ENCODE measurements at places on chromosomes 7 and 10.
A peak's percentile ranks its signal among the peaks of the same experiment; 100 is the strongest.

DNA sequence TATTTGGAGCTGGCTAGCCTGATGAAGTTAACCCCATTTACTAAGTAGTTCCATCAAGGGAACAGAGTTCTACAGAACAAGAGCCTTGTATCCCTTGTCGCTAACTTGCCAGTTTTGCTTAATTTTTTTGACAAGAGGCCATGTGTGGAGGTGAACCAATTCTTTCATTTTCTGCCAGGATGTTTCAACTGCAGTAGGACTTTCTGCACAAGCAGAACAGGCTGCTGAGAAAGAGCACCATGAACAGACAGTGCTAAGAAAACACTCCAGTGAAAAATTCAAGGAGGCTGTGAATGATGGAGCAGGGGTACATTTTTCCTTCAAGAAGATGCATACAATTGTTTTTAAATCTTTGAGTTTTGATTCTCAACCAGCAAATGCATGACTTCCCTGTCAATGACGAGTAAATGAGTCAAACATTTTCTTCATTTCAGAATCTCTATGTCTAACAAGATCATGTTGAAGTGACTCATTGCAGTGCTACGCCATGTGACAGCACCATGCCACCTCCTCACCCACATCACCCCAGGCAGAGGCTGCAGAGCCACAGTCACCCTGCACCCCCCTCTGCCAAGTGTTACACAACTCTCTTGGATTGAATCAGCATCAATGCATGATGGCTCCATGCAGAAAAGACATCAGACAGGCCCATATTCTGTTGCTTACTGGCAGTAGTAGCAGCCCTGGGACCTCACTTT lies 193.1 kb downstream of the COBL start:
- DNase-seq, result peak; percentile 87

GRCh38 chr10:88090568-88091214 lies 227.3 kb downstream of the PTEN start:
- DNase-seq, result no peak

- DNase-seq, result no peak
Observed at GRCh38 chr7:51311166-51311565, 5.4 kb downstream of the COBL start.

DNA sequence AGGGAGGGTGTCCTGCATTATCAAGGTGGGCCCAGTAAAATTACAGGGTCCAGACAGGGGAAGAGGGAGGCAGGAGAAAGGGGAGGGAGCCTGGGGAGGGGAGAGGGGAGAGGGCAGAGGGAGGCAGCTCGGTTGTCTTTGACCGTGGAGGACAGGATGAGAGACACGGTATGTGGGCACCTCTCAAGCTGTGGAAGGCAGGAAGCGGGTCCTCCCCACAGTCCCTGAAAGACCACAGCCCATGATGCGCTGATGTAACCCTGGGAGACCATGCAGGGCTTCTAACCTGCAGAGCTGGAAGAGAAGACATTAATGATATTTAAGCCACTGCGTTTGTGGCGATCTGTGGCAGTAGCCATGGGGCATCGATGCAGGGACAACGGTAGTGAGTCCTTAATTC lies 27.2 kb upstream of the MNX1 start:
- DNase-seq, result no peak

DNA sequence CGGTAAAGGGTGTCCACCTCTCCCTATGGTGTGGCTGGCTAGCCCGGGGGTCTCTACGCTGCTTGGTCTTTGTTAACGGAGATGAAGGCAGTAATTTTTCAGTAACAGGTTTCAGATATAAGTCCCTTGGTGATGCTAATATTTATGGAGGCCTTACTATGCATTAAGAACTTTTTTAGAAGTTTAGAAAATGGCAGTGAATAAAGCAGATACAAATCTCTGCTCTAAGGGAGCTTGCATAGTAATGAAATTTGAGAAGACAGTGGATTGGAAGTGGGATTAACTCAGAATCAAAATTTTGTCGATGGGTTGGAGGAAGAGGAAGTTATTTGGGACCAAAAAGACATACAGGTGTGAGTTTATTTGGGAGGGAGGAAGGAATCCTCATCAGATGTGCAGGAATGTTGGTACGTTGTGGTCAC lies 445 bp downstream of the SSBP1 start:
- no peak for DNase-seq

DNA sequence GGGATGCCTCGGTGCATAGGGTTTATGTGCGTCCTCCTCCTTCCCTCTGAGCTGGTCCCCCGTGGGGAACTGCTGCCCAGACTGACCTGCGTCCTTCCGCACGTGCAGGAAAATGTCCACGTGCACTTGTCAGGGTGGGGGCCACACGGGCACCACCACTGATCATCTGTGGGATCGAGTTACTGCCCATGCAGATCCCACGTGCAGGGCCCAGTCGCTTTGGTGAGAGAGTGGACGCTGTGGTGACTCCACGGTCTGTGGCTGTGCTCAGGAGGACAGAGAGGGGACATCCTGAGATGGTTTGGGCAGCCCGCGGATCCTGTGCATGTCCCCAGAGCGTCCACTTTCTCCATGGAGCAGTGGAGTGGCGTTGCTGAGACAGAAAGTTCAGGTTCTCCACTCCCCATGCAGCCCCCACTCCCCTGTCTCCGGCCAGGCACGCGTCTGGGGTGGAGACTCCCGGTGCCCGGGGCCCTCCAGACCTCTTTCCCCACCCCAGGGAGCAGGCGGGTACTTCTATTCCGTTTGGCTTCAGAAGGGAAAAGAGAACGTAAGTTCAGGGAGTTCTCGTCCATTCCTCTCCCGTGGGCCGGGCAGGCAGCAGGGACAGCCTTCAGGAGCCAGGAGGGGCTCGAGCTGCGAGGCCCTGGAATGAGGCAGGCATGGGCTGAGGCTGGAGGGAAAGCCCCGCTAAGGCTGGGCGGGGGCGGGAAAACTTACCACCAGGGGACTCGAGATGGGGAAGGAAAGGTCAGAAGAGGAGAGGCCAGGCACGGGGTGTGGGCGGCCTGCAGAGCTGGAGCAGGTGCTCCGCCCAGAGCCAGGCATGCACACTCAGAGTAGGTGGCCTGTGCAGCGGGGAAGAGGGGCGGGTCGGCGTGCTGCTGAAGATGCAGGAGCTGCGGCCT lies 59.9 kb downstream of the EGFR start:
- DNase-seq, result no peak

GRCh38 chr7:46071601-46072000 lies 150.5 kb upstream of the IGFBP3 start:
- DNase-seq, result no peak

DNA sequence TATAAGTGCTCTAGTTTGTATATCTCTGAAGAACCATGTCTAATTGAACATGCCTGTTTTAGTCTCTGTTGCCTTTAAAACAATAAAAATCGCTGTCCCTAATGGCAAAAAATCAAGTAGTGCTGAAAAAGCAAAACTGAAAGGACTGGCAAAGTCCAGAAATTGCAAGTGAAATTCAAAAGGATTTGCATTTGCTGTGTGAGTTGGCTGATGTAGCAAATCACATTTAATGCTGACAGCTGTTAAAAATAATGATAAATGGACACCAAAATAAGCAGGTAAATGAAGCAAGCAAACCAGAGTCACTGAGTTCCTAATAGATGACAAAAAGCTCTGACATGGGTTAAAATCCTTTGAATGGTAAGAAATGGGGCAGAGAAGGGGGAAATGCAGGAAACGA lies 874.1 kb downstream of the GRM8 start:
- no peak for DNase-seq

GRCh38 chr7:129707910-129708499 lies 96.5 kb downstream of the NRF1 start:
- no peak for DNase-seq

GRCh38 chr10:122468926-122469781 lies 7.8 kb downstream of the HTRA1 start:
- peak; percentile 100 for DNase-seq

- DNase-seq, result no peak
Observed at GRCh38 chr10:36475746-36476145, 649.7 kb upstream of the ANKRD30A start.

DNA sequence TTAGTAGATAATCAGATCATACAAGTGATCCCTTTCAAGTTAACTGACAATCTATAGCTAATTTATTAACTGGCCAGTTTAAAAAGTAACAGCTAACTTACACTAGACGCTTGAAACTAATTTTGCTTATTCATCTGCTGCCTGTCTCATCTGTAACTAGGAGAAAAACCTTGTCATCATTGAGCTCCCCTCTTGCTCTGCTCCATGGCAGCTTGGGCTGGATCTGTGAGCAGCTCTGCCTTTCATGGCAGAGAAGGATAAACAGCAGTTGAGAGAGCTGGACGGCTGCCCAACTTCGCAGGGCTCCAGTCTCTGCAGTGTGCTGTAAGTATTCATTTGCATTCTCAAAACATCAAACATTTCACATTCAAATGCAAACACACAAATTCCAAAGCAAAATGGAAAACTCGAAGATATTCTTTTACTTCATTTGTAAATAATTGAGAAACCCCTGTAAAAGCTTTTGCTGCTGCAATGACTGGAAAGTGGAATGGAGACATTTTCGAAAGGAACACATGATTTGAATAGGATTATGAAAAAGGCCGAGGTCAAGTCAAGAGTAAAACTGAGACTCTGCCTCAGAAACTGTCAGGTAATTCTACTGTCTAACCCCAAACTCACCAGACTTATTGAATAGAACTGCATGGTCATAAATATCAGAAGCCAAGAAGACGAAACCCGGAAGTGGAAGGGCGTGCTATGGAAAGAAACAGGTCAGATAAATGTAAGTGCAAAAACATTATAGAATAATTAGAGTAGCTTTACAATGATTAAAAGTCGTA lies 17.6 kb downstream of the SLC35B4 start:
- no peak for DNase-seq

- no peak for DNase-seq
Observed at GRCh38 chr7:148211740-148212151, 378.8 kb upstream of the C7orf33 start.

GRCh38 chr7:31290601-31291000 lies 49.9 kb downstream of the NEUROD6 start:
- DNase-seq, result no peak

DNA sequence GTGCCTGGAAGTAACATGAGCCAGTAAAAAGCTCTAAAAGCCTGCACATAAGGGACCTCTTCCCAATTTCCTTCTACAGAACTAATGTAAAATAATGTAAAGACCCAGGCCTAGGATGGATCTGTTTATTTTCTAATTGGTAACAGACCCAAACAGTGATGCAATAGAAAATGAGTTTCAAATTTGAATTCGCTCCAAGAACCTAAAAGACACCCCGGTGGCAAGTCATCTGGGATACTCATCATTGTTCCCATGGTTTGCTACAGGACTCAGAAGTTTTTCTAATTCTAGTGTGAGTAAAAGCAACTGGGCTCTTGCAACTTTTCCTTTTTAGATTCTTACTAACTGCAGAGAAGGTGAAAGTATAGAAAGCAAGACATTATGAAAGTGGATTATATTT lies 271.3 kb upstream of the CACNA2D1 start:
- no peak for DNase-seq

GRCh38 chr7:118311121-118311836 lies 86.8 kb downstream of the ANKRD7 start:
- no peak for DNase-seq

DNA sequence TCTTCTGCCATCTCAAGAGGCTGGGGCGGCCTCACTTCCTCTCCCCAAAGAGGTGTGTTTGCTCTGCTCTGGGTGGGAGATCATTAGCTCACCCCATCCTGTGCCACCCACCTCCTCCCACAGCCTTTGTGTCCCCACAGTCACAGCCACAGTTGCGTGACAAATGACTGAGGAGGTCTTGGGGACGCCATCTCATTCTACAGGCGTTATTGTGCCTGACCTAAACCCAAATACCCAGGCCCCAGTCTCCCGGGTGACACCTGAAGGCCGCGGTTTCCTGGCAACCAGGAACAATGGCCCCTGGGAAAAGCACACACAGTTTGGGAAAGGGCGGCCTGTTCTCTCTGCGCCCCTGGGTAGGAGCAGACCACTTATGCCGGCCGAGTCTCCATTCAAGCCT lies 51.6 kb downstream of the SLIT1 start:
- no peak for DNase-seq

DNA sequence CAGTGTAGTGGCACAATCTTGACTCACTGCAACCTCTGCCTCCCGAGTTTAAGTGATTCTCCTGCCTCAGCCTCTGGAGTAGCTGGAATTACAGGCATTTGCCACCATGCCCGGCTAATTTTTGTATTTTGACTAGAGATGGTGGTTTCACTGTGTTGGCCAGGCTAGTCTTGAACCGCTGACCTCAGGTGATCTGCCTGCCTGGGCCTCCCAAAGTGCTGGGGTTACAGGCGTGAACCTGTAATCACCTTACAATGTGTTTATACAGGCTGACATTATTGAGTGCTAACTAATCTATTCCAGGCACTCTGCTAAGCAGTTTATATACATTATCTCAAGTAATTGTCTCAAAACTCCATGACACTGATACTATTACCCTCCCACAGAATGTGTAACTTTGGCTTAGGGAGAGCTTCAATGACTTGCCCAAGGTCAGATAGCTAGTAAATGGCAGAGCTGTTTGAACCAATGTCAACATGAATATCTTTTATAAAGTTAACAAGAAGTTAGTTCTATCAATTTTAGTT lies 36.8 kb downstream of the KIFBP start:
- DNase-seq, result no peak

GRCh38 chr10:50613150-50613549 lies 10.6 kb downstream of the SGMS1 start:
- DNase-seq, result no peak

GRCh38 chr7:5324961-5325360 lies 42.2 kb downstream of the SLC29A4 start:
- no peak for DNase-seq

GRCh38 chr7:149834601-149835000 lies 3.6 kb upstream of the ZNF862 start:
- DNase-seq, result no peak

DNA sequence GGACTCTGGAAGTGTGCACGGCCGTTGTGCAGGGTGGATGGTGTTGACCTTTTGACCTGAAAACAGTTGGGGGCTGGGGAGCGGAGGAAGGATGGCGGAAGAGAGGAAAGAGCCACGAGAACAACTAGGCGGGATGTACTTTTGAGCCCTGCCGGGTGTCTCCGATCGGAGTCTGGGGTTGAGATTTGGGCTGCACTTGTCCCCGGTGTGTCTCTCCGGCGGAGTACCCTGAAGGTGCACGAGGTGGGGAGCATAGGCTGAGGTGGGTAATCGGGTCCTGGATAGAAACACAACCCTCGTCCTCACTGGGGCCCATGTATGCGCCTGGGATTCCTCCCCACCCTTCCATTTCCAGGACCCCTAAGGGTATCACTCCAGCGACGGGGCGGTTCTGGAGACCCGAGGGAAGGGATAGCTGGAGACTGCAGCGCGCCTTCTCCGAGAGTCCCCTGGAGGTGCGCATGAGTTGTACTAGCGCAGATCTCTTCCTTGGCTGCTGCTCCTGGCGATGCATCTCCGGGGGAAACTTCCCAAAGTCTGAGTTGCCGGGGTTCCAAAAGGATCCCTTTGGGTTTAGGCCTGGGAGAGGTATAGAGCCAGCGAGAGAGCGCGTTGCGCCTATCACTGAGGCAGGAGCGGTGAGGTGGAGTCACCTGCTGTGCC lies 4.6 kb upstream of the HMX2 start:
- DNase-seq, result no peak

DNA sequence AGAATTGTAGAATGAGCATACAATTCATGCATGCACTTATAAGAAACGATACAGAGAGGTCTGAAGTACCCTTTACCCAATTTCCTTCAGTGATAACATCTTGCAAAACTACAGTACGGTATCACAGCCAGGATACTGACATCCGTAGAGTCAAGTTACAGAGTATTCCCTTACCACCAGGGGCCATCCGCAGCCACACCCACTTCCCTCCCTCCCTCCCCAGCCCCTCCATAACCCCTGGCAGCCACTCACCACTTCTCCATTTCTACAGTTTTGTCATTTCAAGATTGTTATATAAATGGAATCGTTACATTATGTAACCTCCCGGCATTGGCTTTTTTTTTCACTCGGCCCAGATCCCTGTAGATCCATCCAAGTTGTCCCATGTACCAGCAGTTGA lies 113.6 kb upstream of the RET start:
- DNase-seq, result no peak
